ENCODE measurements at places on chromosomes 5 and 9.
A peak's percentile ranks its signal among the peaks of the same experiment; 100 is the strongest.

DNA sequence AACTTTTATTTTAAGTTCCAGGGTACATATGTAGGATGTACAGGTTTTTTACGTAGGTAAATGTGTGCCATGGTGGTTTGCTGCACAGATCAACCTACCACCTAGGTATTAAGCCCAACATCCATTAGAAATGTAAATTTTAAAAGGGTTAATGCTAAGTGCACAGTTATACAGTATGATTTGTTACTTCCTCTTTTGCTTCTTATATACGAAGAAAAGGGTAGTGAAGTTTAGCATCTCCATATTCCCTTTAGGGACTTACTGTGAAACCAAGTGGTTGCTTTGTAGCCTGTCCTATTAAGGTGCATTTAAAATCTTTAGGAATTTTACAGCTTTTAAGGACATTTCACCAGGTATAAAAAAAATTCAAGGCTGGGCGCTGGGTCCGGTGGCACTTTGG is 46.4 kb downstream of the RBM27 start:
- DNase-seq, result no peak

GRCh38 chr9:86241216-86241615 is 18.2 kb downstream of the C9orf153 start:
- DNase-seq, result no peak

- DNase-seq, result no peak
These were observed 151.0 kb downstream of the ENTREP1 start for GRCh38 chr9:69476016-69476415.

- DNase-seq, result no peak
These were observed 324 bp upstream of the RGMB start for GRCh38 chr5:98773214-98773463.

- peak; percentile 65 for DNase-seq
These were observed 12.9 kb downstream of the OR2V2 start for GRCh38 chr5:181160152-181160754.

GRCh38 chr9:84921175-84921574 is 251.6 kb downstream of the NTRK2 start:
- DNase-seq, result no peak

DNA sequence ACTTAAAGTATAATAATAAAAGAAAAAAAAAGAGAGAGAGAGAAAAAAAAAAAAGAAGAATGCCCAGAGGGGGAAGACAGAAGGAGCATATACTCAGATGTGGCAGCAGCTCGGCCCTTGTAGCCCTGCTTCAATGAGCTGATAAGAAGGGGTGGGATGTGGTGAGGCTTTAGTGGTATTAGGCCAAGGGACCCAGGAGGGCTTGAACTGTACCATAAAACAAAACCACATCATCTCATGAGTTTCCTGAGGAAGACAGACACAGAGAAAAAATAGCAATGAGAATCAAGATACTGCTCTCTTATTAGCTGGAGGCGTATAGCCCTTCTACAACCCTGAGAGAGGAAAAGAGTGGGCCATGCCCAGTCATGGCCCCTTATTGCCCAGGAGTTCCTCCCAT is 72.8 kb downstream of the SLC1A1 start:
- DNase-seq, result no peak

DNA sequence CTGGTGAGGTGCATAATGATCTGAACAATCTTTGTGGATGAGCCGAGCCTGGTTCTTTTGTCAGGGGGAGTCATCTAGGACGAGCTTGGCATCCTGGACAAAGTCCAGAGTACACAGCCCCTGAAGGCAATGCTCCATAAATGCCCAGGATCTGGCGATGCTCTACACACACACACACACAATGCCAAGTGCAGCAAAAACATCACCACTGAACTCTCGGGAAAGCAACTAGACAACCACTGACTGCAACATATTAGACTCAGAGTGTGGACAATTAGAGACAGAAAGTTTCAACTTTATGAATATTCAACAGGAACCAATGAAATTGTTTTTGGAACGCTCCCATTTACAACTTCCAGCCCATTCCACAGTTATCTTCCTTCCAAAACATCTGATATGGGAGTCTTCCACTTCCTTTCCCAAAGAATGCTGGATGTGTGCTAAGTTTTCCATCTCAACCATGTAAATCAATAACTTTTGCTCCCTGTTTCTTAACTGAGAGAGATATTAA is 227.6 kb upstream of the ANKRD55 start:
- no peak for DNase-seq

GRCh38 chr5:88884608-88884877 is 1.6 kb upstream of the MEF2C start:
- DNase-seq, result no peak

- no peak for DNase-seq
These were observed 29.7 kb upstream of the CATSPER3 start for GRCh38 chr5:134938030-134938429.

Measured in breast epithelium (tissue), 4 donors.